ENCODE measurements at places on chromosomes 7 and 10. TPM values are rescaled to one million over a fixed set of nuclear protein-coding genes. Genes with fewer than 3 reads are reported as not detected.

HOXA13 gene
- total RNA-seq, result not detected

GIMAP5 gene
- 3.7 TPM for total RNA-seq

- DNase-seq, result no peak
Measured at GRCh38 chr7:146276888-146277287, 160.3 kb downstream of the CNTNAP2 start.

DNA sequence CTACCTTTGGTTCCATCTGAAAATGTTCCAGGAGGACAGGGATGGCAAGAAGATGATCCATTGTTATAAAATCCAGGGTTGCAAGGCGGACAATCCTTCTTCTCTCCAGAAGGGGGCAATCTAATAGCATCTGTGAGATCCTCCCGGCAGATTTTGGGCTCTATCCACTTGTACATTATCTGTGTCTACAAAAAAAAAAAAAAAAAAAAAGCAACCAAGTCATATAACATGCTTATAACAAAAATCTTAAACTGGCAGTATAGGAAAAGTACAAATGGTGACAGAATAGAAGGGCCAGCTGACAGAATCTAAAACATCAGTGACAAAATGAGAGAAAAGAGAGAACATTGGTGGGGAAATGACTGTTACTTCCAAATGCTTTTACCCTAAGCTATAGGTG, 132.7 kb downstream of the ELAPOR2 start:
- no peak for DNase-seq

KLF14 gene
- total RNA-seq, result not detected

CDHR1 gene
- total RNA-seq, result 1.2 TPM

AEBP1 gene
- 3.4 TPM for total RNA-seq

DNA sequence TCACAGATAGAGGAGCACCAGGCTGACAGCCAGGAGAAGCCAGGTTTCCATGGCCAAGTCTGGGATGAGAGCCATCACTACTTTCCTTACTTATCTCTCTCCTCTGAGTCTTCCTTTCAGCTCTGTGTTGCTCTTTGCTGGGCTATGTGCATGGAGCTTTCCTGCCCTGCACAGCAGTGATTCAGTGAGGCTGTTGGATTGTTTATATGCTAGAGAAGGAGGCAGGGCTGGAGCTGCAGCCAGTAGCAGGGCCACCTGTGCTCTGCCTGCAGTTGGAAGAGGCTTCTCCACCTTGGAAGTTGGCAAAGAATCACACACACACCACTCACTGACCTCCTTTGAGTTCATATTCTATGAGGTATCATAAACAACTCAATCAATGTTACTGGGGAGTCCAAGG, at the start of gene CYP3A4:
Gene CYP3A4, minus strand, starts transcription at position 178 of the 400 bp plus-strand sequence. Its CDS starts 103 bp downstream, at position 75.
- no peak for DNase-seq

GRCh38 chr10:107436568-107436967, 272.1 kb upstream of the SORCS1 start:
- no peak for DNase-seq

CLCN1 gene
- under 0.01 TPM for total RNA-seq

GRCh38 chr7:151226560-151226874, 488 bp downstream of the ABCF2 start:
- no peak for DNase-seq

HOXA4 gene
- total RNA-seq, result not detected
